ENCODE measurements at places on chromosomes 5 and 9. TPM values are rescaled to one million over a fixed set of nuclear protein-coding genes. Genes with fewer than 3 reads are reported as not detected.

TRIP13 gene
- 8.3 TPM for total RNA-seq

CORO2A gene
- total RNA-seq, result 15.7 TPM

BAAT gene
- total RNA-seq, result not detected

RNF183 gene
- total RNA-seq, result not detected

DNA sequence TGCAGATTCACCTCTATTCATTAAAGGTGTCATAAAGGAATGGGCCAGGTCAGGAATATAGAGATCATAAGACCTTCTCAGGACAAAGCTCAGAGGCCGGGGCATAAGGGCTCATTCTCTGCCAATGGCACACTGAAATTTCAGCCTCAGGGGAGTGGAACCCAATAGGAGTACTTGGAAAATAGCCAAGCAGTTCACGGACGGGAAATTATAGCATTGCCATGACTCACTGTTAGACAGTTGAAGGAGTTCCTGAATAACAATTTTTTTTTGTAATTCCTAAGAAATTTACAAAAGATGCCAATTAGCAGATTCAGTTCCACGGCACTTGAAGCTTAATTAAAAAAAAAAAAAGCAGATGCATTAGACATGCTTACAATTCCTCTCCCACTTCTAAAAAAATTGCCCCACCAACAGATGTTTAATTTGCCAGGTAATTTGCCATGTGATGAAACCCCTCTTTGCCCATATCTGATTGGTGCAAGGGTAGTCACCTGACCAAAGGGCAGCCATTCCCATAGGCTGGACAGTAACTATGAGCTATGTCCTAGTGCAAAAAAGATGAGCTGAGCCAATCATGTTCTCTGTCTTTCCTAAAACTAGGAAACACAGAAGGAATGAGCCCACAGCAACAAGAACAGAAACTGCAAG is 58.6 kb downstream of the PTCD2 start:
- DNase-seq, result no peak
- no peaks in the 10 kb centered on the region for H3K27me3 ChIP-seq
- H3K27ac ChIP-seq, result no peak overlapping the region
- H3K4me3 ChIP-seq, result no peak overlapping the region
- H3K36me3 ChIP-seq, result no peaks in the 10 kb centered on the region

DNA sequence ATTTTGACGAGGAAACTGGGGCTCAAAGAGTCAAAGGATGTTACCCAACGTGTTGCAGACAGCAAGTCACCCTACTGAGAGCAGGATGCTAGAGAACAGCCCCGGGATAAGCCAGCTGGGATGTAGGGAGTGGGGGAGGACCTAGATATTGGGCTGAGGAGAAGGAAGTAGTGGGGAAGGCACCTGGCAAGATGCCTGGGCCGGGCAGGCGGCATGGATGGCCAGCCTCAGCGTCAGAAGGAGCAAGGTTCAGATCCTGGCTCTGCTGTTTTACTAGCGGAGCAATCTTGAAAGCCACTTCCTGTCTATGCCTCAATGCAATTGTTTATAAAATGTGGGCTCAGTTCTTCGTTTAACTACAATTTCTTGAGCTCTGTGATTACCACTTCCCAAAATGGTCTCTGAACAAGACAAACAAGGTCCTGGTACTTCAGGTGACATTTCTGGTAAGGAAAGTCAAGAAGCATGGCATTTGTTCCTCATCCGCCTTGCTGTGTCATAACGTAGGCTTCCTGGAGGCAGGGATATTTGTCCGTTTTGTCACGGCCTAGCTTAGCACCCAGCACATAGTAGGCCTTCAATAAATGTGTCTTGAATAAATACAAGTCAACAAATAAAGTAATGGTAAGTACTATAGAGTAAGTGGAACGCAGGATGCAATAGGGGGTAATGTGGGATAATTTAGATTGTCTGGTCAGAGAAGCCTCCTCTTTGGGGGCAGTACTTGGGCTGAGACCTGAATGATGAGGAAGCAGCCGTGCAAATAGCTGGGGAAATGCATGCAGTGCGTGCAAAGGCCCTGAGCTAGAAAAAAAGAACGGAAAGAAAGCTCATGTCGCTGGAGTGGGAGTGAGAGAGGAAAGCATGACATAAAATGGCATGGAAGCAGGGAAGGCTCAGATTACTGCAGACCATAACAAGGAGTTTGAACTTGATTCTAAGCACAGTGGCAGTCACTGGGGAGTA is 70.5 kb downstream of the SMIM23 start:
- H3K36me3 ChIP-seq, result no peaks in the 10 kb centered on the region
- DNase-seq, result no peak
- H3K27me3 ChIP-seq, result no peaks in the 10 kb centered on the region
- no peak overlapping the region for H3K27ac ChIP-seq
- H3K4me3 ChIP-seq, result no peak overlapping the region
- no peaks in the 10 kb centered on the region for H3K4me1 ChIP-seq

GRCh38 chr5:172077664-172078425 is 71.4 kb upstream of the FBXW11 start:
- H3K4me3 ChIP-seq, result no peak overlapping the region
- no peak for DNase-seq
- no peaks in the 10 kb centered on the region for H3K27me3 ChIP-seq
- H3K4me1 ChIP-seq, result peaks cover 7% of the 10 kb centered on the region

- peak within 1 kb of the TSS; percentile 98 for H3K27ac ChIP-seq
- no peaks in the 10 kb centered on the region for H3K36me3 ChIP-seq
- H3K4me1 ChIP-seq, result peaks cover 8% of the 10 kb centered on the region
- no peaks in the 10 kb centered on the region for H3K27me3 ChIP-seq
- H3K4me3 ChIP-seq, result peak within 1 kb of the TSS; percentile 76
Observed at GRCh38 chr9:35828716-35829083, at the start of gene FAM221B. TSS of gene FAM221B (minus strand) at chr9:35828732. CDS start at chr9:35826161, 2,571 bp downstream.

DNA sequence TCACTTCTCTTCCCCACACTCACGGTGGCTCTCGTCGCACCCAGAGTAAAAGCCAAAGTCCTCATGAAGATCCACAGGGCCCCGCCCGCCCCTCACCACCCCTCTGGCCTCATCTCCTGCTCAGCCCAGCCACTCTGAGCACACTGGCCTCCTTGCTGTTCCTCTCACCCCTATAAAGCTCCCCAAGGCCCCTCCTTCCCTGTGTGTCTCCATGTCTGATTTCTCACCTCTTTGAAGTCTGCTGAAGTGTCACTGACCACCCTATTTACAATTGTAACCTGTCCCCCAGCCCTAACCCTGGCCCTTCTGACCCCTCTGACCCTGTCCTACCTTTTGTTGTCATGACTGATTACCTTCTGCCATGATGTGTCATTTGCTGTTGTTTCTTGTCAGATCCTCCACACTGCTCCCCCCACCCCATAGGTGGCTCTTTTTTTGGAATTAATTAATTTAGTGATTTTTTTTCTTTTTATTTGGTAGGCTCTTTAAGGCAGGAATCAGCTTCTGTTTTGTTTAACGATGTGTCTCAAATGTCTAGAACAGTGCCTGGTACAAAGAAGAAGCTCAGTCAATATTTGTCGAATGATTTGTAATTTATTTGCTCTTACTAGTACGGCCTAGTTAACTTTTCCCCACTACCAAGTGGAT is 90.2 kb downstream of the IQGAP2 start:
- H3K27me3 ChIP-seq, result no peaks in the 10 kb centered on the region
- DNase-seq, result peak; percentile 52
- no peaks in the 10 kb centered on the region for H3K36me3 ChIP-seq
- H3K4me3 ChIP-seq, result no peak overlapping the region
- H3K27ac ChIP-seq, result no peak overlapping the region
- H3K4me1 ChIP-seq, result peaks cover 3% of the 10 kb centered on the region

GRCh38 chr5:180632768-180633167 is 16.6 kb downstream of the FLT4 start:
- no peak overlapping the region for H3K27ac ChIP-seq
- H3K36me3 ChIP-seq, result no peaks in the 10 kb centered on the region
- DNase-seq, result no peak
